H9 (cell line): ENCODE measurements at places on chromosomes 12 and 14.

DNA sequence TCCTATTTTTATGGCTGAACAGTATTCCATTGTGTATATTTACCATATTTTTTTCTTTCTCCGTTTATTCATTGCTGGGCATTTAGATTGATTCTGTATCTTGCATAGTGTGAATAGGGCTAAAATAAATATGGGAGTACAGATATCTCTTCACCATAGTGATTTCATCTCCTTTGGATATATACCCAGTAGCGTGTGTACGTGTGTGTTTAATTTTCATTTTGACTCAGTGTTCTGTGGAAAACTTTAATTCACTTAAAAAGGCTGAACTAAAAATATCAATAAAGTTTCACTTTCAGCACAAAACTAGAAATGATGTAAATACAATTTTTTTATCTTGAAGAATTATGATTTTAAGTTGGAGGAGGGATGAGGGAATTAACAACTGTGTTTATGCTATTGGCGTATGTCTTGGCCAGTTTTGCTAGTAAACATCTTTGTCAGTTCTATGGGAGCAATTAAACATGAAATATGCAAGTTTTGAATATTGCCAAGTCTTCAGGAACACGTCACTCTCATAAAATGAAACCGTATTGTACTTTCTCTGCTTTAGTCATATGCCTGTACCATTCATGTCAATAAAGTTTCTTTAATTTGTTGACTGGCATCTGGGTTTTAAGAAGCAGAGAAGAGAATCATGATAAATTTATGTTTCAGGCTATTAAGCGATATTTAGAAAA, 99.8 kb downstream of the PTGER2 start:
- DNase-seq: no peak

DNA sequence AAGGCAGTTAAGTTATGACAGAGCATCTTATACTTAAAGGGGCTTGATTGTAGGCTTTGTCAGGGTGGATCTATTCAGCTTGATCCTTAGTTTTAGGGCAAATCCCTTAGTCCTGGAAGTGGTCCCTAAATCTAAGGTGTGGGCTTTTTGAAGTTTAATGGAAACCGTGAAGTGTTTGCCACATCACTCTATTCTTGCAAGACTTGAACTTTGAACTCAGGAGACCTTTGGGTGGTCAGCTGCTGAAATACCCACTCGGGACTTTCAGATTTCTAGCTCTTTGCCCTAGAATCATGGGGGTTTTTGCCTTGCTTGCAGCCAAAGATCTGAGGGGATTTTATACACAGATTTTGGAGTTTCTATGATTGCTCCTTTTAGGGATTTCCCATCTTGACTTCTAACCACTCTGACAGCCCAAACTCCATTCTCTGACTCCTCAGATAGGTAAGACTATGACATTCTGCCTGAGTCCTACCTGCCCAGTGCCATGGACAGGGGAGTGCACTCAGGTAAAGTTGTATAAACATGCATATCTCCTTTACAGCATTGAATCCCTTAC, 39.9 kb downstream of the SNAPC1 start:
- DNase-seq: no peak

GRCh38 chr14:105927096-105928060, 401.0 kb downstream of the TMEM121 start:
- no peak for DNase-seq

- DNase-seq: no peak
Observed at GRCh38 chr14:78131201-78131600, 39.0 kb upstream of the NRXN3 start.

DNA sequence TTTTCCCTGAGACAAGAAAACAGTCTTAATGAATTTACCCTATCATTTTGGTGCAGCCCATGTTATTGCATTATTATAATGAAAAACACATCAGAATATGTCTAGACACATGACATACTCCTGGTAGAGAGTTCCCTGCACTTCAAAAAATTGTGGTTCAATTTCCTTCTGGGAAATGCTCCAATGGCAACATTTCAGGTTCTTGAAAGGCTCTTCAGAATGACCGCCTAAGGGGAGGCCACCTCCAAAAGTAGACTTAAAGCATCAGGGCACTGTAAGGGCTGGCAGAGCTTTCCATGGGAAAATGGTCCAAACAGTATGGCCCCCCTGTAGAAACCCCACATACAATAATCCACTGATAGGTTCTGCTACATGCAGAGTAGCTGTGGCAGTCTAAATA, 110.7 kb downstream of the SLC25A21 start:
- no peak for DNase-seq

DNA sequence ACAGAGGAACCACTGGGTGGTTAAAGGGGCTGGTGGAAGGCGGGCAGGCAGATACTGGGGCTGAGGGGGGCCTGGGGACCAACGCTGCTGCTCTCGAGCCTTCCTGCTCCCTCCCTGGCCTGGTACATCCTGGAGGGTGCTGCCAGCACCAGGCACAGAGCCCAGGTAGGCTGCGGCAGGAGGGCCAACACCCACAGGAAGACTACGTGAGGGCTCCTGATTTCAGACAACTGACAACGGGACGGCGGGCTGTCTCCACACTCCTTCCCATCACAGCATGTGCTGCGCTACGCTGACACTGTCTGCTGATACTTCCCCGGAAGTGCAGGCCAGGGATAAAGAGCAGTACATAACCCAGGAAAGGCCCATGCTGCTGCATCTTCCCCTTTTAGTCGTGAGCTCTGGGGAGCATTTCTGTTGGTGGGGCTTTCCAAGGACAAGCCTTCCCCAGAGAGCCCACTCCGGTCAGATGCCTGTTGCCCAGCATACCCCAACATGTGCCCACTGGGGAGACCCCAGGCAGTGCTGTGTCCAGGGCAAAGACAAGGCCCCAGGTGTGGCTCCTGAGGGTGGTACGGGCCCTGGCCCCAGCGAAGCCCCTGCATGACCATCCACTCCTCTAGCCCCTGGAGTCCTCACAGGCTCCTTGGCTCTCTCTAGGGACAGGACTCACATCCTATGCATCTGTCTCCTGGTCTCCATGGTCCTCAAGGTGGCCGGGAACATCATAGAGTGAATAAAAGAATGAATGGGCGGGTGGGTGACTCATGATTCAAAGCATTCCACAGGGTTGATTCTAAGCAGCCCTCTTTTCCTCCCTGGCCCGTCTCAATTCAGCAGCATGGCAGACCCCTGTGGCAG, 38.0 kb downstream of the CHGA start:
- no peak for DNase-seq

DNA sequence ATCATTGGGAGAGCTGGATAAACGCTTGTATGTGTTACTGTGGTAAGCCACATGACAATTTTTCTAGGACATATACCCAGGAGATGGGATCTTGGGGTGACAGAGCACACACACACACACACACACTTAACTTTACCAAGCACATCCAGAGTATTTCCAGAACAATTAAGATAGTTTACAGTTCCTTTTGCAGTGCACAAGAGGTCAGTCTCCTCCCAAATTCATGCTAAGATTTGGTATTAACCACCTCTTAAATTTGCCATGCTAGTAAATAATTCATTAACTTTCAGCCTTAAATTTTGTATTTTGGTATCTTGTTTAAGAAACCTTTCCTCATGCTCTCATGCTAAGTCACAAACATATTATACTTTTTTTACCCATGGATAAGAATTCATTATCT, 33.9 kb upstream of the LIMA1 start:
- no peak for DNase-seq
